ENCODE measurements at places on chromosomes 1 and 21.

GRCh38 chr1:16921391-16922185 lies at the start of gene CROCC:
TSS of gene CROCC (plus strand) at chr1:16921931. CDS start at chr1:16922019, 88 bp downstream.
- DNase-seq = no peak

DNA sequence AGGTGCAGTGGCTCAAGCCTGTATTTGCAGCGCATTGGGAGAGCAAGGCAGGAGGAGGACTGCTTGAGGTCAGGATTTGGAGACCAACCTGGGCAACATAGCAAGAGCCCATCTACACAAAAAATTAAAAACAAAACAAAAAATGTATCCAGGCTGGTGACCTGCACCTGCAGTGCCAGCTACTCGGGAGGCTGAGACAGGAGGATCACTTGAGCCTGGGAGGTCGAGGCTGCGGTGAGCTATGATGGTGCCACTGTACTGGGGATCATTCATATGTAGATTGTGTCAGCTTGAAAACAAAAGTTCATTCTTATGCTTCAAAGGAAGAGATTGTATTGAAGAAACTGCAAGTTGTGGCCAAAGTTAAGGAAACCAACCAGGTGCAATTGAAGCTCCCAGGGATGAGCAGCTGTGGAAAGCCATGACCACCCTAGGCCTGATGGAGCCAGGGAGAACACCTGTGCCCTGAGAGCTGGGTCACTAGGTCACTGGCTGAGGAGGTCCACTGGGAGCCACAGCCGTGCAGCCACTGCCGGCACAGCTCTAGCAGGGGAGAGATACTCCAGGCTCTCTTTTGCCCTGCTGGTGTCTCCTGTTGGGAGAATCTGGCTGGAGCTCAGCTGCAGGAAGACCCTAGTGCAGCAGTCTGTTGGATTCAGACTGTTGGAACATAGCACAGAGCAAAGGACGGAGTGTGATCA lies 13.3 kb upstream of the BRWD1 start:
- DNase-seq = no peak

DNA sequence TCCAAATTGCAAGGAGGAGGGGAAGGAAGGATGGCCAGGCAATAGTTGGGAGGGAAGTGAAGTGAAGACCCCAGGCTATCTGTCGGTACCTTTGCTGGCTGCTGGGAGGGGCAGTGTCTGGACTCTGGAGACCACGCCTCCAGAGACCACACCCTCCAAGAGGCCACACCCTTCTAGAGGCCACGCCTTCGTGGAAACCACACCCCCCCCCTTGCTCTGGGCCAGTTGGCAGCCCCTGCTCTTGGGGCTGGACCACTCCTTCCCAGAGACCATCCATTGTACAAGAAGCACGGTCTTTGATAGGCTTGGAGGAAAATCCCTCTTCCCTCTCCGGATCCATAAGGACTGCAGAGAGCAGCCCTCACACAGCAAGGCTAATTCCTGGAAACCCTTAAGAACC lies 73.1 kb downstream of the RYR2 start:
- DNase-seq = no peak

GRCh38 chr21:39788383-39788782 lies 43.4 kb downstream of the IGSF5 start:
- DNase-seq = no peak

Measured in activated CD4-positive, alpha-beta T cell treated with anti-CD3 and anti-CD28 coated beads, Interleukin-2, amount 50 U/mL, for 24 hours (primary cell).